ENCODE measurements at places on chromosomes 11 and 22.

- DNase-seq: no peak
Measured at GRCh38 chr11:35064114-35064800, 74.7 kb upstream of the CD44 start.

GRCh38 chr11:122365610-122366360 lies 249.8 kb upstream of the BLID start:
- DNase-seq: no peak

DNA sequence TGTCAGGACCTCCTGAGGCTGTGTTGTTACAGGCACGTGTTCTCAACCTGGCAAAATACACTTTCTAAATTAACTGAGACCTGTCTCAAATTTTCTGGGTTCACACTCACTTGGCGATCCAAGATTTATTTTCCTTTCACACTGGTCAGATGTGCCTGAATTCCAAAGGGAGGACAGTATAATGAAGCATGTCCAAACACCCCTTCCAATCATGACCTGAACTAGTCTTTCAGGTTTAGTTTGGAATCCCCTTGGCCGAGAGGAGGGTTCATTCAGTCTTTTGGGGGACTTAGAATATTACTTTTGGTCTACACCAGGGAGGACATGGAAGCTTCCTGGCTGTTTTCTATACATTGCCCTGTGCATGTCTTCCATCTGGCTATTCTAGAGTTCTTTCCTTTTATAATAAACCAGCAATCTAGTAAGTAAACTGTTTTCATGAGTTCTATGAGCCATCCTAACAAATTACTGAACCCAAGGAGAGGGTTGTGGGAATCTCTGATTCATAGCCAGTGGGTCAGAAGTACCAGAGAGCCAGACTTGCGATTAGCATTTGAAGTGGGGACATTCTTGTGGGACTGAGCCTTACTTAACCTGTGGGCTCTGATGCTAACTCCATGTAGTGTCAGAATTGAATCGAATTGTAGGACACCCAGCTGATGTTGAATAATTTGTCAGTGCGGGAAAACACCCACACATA lies 14.8 kb upstream of the TMEM216 start:
- no peak for DNase-seq

GRCh38 chr11:64226507-64227051 lies 505 bp downstream of the NUDT22 start:
- peak; percentile 60 for DNase-seq

GRCh38 chr11:110130642-110131238 lies 37.5 kb downstream of the ZC3H12C start:
- DNase-seq: no peak

DNA sequence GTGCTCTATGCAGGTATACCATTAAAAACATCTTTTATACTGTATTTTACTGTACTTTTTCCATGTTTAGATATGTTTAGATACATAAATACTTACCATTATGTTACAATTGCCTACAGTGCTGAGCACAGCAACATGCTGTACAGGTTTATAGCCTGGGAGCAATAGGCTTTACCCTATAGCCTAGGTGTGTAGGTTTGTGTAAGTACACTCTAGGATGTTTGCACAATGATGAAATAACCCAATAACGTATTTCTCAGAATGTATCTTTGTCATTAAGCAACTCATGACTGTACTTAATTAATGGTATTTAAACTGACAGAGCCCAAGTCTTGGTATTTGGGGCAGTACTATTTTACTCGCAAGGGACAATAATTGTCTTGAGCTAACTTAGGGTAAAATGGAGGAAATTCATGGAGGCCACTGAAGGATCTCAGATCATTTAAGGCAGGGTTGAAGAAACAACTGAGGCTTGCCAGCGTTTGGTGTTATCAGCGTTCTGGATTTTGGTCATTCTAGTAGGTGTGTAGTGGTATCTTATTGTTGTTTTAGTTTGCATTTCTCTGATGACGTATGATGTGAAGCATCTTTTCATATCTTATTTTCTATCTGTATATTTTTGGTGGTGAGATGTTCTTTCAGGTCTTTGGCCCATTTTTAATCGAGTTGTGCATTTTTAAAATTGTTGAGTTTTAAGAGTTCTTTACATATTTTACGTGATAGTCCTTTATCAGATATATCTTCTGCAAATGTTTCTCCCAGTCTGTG lies 42.4 kb downstream of the ADAMTS15 start:
- no peak for DNase-seq

DNA sequence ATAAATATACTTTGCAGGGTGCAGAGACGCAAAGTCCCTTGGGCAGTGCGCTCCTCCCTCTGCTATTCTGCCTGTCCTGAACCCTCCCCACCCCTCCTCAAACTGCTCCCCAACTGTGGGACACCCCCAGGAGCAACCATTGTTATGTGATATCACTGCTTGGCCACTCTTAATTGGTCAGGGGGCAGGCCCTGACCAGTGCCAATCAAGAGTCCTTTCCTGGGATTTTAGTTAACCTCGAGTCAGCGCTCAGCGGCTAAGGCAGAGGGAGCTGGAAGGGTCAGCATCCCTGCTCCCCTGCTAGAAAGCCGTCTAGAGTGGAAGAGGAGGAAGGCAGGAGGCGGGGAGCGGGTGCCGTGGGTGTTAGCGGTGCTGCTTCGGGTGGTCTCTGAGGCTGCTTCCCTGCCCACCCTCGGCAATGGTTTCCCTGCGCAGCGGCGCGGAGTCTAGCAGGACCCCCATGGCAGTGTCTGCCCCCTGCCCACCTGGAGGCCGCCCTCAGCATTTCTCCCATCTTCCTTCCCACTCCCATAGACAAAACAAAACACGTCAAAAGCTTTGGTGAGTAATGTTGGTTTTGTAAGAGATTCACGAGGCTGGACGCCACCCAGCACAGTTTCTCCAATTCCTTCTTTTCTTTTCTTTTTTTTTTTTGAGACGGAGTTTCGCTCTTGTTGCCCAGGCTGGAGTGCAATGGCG lies 38.4 kb upstream of the A4GALT start:
- no peak for DNase-seq
